ENCODE measurements at places on chromosomes 3 and 15. TPM values are rescaled to one million over a fixed set of nuclear protein-coding genes. Genes with fewer than 3 reads are reported as not detected.

DNA sequence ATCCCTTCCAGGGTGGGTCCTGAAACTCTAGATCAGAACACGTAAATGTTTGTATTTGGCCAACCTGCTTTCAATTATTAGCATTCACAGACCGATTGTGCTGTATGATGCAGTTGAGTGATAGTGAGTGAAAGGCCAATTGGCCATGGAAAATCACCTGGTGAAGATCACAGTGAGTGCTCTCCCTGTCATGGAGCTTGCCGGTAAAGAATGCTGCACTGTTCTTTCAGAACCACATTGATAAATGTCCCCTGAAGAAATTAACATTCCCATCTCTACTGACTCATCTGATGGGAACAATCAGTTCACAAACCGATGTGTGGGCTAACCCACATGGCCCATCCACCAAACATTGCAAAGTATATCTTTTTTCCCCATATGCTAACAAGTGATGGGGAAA, 324.8 kb upstream of the TBL1XR1 start:
- H3K4me1 ChIP-seq: peaks cover under 1% of the 10 kb centered on the region
- H3K27ac ChIP-seq: no peak overlapping the region
- no peaks in the 10 kb centered on the region for H3K27me3 ChIP-seq

DNA sequence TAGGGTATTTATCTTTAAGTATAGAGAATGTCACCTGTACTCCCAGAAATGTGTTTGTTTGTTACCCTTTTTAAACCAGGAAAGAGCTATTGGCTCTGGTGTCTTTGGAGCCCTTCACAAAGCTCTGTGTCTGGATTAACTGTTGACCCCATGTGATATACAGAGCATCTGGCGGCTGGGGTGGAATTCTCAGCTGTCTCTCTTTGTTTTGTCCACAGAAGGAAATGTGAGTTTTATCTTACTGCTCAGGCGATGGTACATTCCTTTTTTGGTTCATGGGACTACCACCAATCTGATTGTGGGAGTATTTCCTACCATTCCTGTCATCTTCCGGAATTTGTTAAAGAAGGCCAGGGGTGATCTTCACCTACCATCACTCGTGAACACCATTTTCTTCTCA, 120.3 kb downstream of the AKAP13 start:
- peaks cover 15% of the 10 kb centered on the region for H3K4me1 ChIP-seq
- peak; percentile 41 for DNase-seq
- no peak overlapping the region for H3K27ac ChIP-seq
- H3K36me3 ChIP-seq: no peaks in the 10 kb centered on the region

DNA sequence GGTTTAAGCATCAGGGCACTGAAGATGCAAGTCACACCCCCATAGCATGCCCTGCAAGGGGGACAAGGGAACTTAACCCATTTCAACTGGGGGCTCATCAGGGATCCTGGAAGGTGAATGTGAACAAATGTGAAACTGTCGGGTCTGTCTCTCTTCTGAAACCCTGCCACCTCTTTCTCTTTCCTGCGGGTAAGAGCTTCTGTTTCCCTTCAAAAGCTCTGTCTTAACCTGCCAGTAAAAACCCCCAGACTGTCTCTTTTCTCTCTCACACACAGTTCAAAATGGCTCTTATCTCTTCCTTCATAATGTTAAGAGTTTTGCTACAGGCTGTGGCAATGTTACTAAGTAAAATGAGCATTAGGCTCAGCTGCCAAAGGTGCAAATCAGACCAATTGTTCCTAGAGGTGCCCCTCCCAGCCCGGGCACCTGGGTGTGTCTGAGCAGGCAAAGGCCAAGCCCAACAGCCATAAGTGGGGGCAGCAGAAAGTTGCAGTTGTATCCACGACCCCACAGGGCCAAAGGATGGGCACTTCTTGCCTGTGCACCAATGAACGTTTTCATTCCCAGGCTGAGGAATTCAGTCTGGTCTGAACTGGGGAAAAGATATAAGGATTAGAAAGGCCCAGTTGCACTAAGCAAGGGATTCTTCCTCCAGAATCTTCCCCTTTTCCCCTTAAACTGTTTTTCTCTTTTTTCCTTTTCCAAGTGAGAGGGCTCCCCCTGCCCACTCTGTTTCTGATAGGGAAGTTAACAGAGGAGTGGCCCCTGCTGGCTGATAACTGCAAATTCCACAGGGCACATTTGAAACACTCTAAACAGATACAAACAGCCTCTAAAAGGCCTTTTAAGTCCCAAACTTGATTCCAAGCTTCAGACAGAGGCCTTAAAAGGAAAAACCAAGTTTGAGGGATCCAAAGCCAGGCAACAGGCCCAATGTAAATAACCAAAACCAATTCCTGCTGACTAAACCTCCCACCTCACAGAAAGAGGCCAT, 113.8 kb upstream of the EPHA6 start:
- no peak for DNase-seq
- no peak overlapping the region for H3K27ac ChIP-seq
- no peak overlapping the region for H3K4me3 ChIP-seq
- H3K27me3 ChIP-seq: no peaks in the 10 kb centered on the region
- no peaks in the 10 kb centered on the region for H3K4me1 ChIP-seq

DNA sequence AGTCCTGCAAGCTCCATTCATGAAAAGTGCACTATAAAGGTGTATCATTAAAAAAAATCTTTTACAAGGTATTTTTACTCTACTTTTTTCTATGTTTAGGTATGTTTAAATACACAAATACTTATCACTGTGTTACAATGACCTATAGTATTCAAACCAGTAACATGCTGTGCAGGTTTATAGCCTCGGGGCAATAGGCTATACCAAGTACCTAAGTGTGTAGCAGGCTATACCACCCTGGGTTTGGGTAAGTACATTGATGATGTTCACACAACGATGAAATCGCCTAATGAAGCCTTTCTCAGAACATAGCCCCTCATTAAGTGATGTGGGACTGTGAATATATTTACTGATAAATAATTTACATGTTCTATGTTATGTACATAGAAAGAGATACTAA, 104.6 kb downstream of the ATP1B3 start:
- no peak overlapping the region for H3K4me3 ChIP-seq
- no peak for DNase-seq
- no peaks in the 10 kb centered on the region for H3K27me3 ChIP-seq
- H3K4me1 ChIP-seq: no peaks in the 10 kb centered on the region
- no peaks in the 10 kb centered on the region for H3K36me3 ChIP-seq

GRCh38 chr3:195583831-195584542, at the start of gene APOD:
Gene APOD, minus strand, starts transcription at chr3:195583940. Its CDS starts 4,479 bp downstream, at chr3:195579461.
- H3K36me3 ChIP-seq: no peaks in the 10 kb centered on the region
- peaks cover 12% of the 10 kb centered on the region for H3K4me1 ChIP-seq
- DNase-seq: peak; percentile 48
- H3K27me3 ChIP-seq: peaks cover 4% of the 10 kb centered on the region
- no peak within 1 kb of the TSS for H3K27ac ChIP-seq
- no peak within 1 kb of the TSS for H3K4me3 ChIP-seq

- no peaks in the 10 kb centered on the region for H3K27me3 ChIP-seq
- DNase-seq: no peak
- H3K36me3 ChIP-seq: no peaks in the 10 kb centered on the region
- no peaks in the 10 kb centered on the region for H3K4me1 ChIP-seq
Measured at GRCh38 chr15:29859973-29860715, 37.9 kb upstream of the TJP1 start.

DNA sequence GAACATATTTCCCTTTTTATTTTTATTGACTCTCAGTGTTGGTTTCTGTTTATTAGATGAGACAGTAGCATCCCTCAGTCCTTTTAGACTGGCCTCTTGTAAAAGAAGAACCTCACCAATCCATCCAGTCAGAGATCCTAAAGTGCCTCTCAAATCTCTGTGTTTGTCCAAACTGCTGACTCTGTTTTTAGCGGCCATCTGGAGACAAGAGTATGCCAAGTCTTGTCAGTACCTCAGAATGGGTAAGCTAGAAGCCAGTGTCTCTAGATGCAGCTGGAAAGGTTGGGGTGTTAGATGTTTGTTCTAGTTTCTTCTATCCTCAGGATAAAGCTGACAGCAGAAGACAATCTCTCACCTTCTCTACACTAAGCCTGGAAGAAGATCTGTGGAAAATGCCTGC, 537.7 kb upstream of the ZNF385D start:
- H3K4me3 ChIP-seq: no peak overlapping the region
- DNase-seq: no peak
- no peaks in the 10 kb centered on the region for H3K36me3 ChIP-seq

- DNase-seq: no peak
- H3K4me1 ChIP-seq: no peaks in the 10 kb centered on the region
- no peaks in the 10 kb centered on the region for H3K36me3 ChIP-seq
- H3K27me3 ChIP-seq: no peaks in the 10 kb centered on the region
Measured at GRCh38 chr3:33914731-33915379, 116.4 kb downstream of the PDCD6IP start.

GRCh38 chr3:134655706-134656105, 4.9 kb upstream of the KY start:
- no peak overlapping the region for H3K27ac ChIP-seq
- no peaks in the 10 kb centered on the region for H3K4me1 ChIP-seq
- no peak for DNase-seq
- no peak overlapping the region for H3K4me3 ChIP-seq
- no peaks in the 10 kb centered on the region for H3K36me3 ChIP-seq

DNA sequence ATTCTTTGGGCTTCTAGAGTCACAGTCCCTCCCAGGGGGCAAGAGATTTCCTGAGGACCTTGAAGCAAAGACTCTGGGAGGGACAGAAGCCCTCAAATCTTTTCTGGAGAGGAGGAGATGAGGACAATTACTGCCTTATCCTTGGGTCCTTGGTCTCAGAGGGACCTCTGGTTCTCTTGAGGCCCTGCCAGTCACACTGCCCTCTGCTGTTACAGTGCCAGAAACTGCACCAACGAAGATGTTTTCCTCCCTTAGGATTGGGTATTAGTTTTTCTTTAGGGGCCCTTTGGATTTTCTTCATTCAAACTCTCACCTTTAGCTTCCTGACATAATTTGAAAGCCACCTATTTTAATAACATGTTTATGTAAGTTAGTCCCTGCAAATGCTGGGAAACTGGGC, 58.2 kb upstream of the SCN5A start:
- no peaks in the 10 kb centered on the region for H3K4me1 ChIP-seq
- H3K27me3 ChIP-seq: peaks cover 2% of the 10 kb centered on the region
- H3K4me3 ChIP-seq: no peak overlapping the region
- no peak overlapping the region for H3K27ac ChIP-seq
- H3K36me3 ChIP-seq: no peaks in the 10 kb centered on the region
- DNase-seq: no peak

DNA sequence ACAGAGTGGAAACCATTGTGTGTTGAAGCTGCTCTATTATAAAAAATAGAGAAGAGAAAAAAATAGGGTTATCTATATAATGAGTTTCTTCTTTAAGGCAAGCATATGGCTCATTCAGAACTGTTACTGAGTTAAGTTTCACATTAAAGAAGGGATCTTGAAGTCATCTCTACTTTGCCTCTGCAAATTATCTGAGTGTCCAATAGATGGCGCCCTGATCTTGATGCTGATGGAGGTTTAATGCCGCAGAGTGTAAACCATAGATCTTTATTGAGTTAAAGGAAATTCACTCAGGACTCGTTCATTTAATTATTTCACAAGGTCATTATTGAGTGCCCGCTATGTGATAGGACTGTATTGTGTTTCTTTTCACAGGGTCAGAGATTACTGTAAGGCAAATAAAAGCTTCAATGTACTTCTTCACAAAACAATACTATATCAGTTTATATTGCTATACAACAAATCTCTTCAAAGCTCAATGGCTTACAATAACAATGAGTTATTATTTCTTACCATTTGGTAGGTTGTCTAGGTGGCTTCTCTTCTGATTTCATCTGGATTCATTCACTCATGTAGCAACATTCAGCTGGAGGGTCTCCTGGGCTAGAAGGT, 171.4 kb downstream of the NSUN3 start:
- DNase-seq: peak; percentile 22
- H3K4me1 ChIP-seq: no peaks in the 10 kb centered on the region
- no peaks in the 10 kb centered on the region for H3K27me3 ChIP-seq

GRCh38 chr3:115436767-115437301, 186.5 kb upstream of the GAP43 start:
- DNase-seq: peak; percentile 62
- H3K4me3 ChIP-seq: no peak overlapping the region
- H3K36me3 ChIP-seq: no peaks in the 10 kb centered on the region
- peak overlapping the region; percentile 65 for H3K27ac ChIP-seq

DNA sequence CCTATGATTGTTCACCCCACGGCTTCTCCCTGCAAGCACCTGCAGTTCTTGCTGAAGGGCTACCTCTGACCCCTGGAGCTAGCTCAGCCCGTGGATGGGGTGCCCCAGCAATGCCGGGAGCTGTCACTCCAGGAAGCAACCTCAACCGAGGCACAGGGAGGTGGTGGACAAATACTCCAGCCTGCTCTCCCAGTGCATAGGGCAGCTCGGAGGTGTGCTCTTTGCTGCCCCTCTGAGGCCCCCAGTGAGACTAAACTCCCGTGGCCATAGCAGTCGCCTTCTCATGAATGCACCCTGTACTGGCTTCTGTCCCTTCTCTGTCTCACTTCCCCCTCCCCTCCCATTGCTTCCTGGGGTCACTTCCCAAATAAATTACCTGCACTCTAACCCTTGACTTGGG, 48.5 kb downstream of the LINGO1 start:
- no peak overlapping the region for H3K4me3 ChIP-seq
- no peak for DNase-seq
- H3K27me3 ChIP-seq: no peaks in the 10 kb centered on the region
- H3K4me1 ChIP-seq: no peaks in the 10 kb centered on the region
- no peak overlapping the region for H3K27ac ChIP-seq
- H3K36me3 ChIP-seq: no peaks in the 10 kb centered on the region

- no peak for DNase-seq
- H3K4me3 ChIP-seq: no peak overlapping the region
- no peaks in the 10 kb centered on the region for H3K36me3 ChIP-seq
- H3K27me3 ChIP-seq: peaks cover 99% of the 10 kb centered on the region
Measured at GRCh38 chr3:147372525-147373027, 33.8 kb downstream of the ZIC4 start.

DNA sequence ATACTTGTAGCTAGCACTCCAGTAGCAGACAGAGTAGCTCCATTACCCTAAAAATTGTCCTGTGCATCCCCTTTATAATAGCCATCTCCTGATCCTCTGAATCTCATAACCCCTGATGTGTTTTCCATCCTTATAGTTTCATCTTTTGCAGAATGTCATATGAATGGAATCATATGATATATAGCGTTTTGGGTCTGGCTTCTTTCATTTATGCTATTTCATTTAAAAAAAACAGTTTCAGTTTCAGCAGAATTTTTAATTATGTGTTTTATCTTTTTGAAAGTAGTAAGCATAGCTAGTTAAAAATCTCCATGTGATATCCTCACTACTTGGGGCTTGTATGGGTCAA, 132.7 kb downstream of the KLF13 start:
- no peaks in the 10 kb centered on the region for H3K36me3 ChIP-seq
- no peaks in the 10 kb centered on the region for H3K4me1 ChIP-seq
- no peak overlapping the region for H3K4me3 ChIP-seq
- no peak for DNase-seq
- H3K27ac ChIP-seq: no peak overlapping the region

Gene CFAP20DC
- total RNA-seq: 1.9 TPM

Gene CHRD
- total RNA-seq: 0.53 TPM

Gene SLC22A14
- not detected for total RNA-seq

Gene NPAP1
- not detected for total RNA-seq

Gene ECT2
- total RNA-seq: 47.5 TPM

Gene PRICKLE2
- total RNA-seq: 7.1 TPM

Gene HTR3E
- not detected for total RNA-seq

Gene METTL6
- 19.5 TPM for total RNA-seq

Gene SERF2
- 897 TPM for total RNA-seq

Measured in endothelial cell of umbilical vein (primary cell).